ENCODE measurements at places on chromosomes 16 and 17. TPM values are rescaled to one million over a fixed set of nuclear protein-coding genes. Genes with fewer than 3 reads are reported as not detected.

The SPEM2 gene
- total RNA-seq, result not detected

The EIF4A3 gene
- total RNA-seq, result 61.4 TPM

The HSD17B2 gene
- not detected for total RNA-seq

The SLC5A11 gene
- 0.22 TPM for total RNA-seq

The SOST gene
- total RNA-seq, result not detected

The FLOT2 gene
- 206 TPM for total RNA-seq

The NRN1L gene
- 5.3 TPM for total RNA-seq

The HERPUD1 gene
- 214 TPM for total RNA-seq

The GNAO1 gene
- 0.65 TPM for total RNA-seq

The PABPN1L gene
- total RNA-seq, result not detected

The CDH16 gene
- total RNA-seq, result not detected

The AOC3 gene
- 1.6 TPM for total RNA-seq

The C17orf113 gene
- total RNA-seq, result 0.52 TPM

The SMPD3 gene
- 0.27 TPM for total RNA-seq

The KLHL10 gene
- not detected for total RNA-seq

The TBC1D3 gene
- not detected for total RNA-seq

The NPB gene
- 1.0 TPM for total RNA-seq

The UTP18 gene
- total RNA-seq, result 49.3 TPM

The WSCD1 gene
- not detected for total RNA-seq

The CCDC154 gene
- 14.0 TPM for total RNA-seq

Measured in naive thymus-derived CD8-positive, alpha-beta T cell (primary cell).